HT-29 (cell line): ENCODE measurements at places on chromosomes 13 and 19. TPM values are rescaled to one million over a fixed set of nuclear protein-coding genes. Genes with fewer than 3 reads are reported as not detected.

The WDR87 gene
- total RNA-seq: not detected in 2 replicates

DNA sequence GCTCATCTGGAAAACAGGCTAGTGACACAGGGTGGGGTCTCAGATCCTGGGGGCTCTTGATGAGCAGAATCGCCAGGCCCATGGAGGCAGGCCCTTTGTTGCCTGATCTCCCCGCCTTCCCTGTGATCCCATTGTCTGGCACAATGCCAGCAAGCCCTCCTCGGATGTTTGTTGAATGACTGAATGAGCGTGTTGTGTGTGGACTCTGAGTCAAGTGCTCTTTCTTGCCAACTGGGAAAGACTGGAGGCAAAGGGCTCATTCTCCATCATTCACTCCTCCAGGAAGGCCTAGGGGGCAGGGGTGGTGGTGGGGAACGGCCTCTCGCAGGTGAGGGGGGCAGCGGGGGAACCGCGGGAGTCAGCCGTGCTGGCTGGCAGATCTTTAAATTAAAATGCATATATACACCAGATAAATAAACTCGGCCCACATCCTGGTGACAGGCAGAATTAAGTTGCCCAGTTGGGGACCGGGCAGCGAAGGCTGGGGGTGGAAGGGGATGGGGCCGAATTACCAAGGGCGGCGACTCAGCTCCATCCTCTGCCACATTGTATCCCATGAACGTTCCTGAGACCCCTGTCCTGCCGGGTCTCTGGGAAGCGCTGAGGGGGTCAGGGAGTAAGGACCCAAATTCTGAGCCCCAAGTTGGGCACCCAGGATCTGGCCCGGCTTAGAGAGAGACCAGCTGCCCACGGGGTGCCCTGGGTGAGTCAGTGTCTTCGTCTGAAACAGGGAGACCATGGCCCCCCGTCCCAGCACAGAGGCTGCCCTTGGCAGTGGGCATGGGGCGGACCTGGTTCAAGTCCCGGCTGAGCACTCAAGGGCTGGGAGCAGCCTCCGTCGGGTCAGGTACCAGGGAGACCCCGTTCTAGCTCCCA, 24.5 kb downstream of the EFNA2 start:
- DNase-seq: no peak

DNA sequence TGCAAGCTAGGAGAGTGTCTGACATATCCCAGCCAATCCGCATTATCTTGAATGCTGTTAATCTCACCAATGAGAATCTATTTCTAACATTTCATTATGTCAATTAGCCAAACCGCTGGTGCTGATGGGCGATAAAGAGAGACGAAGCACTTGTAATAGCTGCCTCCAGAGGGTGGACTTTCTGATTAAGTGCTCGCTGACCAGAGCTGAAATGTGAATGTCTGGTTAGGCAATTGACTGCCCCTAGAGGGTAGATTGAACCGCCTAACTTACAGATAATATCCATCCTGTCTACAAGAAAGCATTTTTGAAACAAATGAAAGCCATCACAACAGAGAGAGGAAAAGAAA, 552 bp upstream of the GRWD1 start:
- DNase-seq: peak; percentile 96

DNA sequence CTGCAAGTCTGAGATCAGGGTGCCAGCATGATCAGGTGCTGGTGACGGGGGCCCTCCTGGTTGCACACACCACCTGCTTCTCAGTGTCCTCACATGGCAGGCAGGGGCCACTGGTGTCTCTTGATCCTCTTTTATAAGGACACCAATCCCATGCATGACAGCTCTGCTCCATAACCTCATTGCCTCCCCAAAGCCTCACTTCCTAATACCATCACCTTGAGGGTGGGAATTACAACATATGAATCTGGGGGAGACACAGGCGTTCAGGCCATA, 15.0 kb upstream of the MIER2 start:
- DNase-seq: no peak

GRCh38 chr13:110125157-110125556, 181.8 kb downstream of the COL4A1 start:
- DNase-seq: no peak
